Activated CD8-positive, alpha-beta T cell treated with anti-CD3 and anti-CD28 coated beads for 36 hours (primary cell): ENCODE measurements at places on chromosomes 3 and 15. TPM values are rescaled to one million over a fixed set of nuclear protein-coding genes. Genes with fewer than 3 reads are reported as not detected.

Gene EXD1
- not detected for total RNA-seq

Gene SLC6A11
- total RNA-seq = not detected

GRCh38 chr3:134134240-134134639, 104.5 kb upstream of the SLCO2A1 start:
- no peak for DNase-seq

DNA sequence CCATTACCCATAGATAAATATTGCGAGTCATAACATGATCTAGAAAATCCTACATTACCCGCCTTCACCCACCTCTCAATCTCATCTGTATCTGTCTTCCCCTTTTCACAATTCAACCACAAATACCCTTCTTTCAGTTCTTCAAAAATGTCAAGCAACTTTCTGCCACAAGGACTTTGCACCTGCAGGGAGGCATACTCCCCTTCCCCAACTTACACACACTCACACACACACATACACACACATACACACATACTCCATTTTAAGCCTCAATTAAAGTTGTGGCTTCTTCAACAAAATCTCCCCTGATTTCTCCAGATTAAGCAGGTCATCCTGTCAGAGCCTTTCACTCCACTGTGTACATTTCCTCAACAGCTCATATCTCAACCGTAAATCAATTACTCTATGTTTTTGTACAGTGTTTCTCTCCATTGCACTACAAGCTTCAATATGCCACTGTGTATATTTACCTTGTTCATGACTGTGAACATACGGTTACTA, 33.1 kb upstream of the CCDC50 start:
- DNase-seq = no peak

DNA sequence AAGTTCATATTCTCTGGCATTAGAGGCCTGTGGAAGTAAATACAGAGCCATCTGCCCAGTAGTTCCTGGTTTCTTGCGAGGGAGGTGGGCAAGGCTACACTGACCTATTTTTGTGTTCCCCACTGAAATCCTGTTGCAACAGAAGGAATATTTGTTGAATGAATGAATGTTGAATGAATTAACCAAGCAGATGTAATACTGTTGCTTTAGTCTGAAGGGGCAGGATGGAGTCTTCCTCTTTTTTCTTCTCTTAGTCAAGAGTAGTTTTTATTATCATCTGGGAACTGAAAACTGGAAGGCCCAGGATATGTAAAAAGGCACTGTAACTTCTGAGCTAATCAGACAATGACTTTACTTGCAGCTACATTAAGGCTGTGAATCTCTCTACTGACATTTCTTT, 17.1 kb downstream of the BLOC1S6 start:
- DNase-seq = no peak

GRCh38 chr3:58955308-58955707, 94.5 kb downstream of the CFAP20DC start:
- DNase-seq = no peak
